ENCODE measurements at places on chromosomes 3 and 15.

DNA sequence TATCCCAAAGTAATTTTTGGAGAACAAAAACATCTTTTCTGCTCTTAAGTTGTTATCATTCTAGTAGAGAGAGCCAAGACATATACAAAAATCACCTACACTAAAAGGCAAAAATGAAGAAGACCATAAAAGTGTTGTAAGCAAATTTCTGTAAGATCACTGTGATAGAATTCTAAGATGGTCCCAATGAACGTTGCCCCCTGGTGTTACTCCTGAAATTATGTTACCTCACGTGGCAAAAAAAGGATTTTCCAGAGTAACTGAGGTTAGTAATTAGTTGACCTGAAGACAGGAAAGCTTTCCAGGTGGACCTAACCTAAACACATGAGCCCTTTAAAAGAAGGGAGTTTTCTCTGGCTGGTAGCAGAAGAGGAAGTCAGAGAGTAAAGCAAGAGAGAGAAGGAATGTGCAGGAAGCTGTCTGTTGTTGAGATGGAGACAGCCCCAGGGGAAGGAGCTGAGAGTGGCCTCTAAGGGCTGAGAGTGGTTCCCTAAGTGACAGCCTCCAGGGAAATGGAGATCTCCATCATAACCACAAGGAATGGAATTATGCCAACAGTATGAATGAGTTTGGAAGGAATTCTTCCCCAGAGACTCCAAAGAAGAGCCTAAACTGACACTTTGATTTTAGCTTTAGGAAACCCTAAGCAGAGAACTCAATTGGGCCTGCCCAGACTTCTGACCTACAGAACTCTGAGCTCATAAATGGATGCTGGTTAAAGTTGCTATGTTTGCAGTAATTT lies 205.9 kb downstream of the CD47 start:
- no peak for DNase-seq

- no peak for DNase-seq
These were observed 1.2 kb upstream of the ITIH4 start for GRCh38 chr3:52831500-52832301.

DNA sequence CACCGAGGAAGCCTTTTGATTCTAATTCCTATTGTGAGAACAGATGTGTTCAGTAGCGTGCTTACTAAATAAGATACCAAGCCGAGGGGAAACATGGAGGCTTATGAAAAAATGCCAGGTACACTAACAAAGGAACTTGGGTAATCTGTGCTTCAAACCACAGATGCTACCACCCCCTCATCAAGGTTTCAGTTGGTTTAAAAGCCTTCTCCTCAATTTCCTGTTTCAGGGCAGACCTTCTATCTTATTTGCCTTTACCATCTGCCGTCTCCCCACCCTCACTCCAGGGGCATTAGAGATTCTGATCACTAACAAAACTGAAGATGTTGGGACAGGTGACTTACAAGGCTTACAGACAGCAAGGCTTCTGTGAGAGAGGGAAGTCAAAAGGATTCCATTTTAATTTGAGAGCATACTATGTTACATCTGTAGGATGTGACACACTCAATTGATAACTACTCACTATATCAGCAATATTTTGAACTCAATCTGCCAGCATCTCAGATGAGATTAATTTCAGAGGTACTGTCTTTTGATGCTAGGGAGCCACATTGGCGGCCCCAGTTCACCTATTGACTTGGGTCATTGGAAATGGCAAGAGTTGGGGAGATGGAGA lies 60.6 kb upstream of the PLCL2 start:
- DNase-seq, result peak; percentile 71

GRCh38 chr3:11810276-11810675 lies 36.4 kb downstream of the TAMM41 start:
- no peak for DNase-seq

- no peak for DNase-seq
These were observed 22.4 kb downstream of the SLMAP start for GRCh38 chr3:57778494-57778893.

DNA sequence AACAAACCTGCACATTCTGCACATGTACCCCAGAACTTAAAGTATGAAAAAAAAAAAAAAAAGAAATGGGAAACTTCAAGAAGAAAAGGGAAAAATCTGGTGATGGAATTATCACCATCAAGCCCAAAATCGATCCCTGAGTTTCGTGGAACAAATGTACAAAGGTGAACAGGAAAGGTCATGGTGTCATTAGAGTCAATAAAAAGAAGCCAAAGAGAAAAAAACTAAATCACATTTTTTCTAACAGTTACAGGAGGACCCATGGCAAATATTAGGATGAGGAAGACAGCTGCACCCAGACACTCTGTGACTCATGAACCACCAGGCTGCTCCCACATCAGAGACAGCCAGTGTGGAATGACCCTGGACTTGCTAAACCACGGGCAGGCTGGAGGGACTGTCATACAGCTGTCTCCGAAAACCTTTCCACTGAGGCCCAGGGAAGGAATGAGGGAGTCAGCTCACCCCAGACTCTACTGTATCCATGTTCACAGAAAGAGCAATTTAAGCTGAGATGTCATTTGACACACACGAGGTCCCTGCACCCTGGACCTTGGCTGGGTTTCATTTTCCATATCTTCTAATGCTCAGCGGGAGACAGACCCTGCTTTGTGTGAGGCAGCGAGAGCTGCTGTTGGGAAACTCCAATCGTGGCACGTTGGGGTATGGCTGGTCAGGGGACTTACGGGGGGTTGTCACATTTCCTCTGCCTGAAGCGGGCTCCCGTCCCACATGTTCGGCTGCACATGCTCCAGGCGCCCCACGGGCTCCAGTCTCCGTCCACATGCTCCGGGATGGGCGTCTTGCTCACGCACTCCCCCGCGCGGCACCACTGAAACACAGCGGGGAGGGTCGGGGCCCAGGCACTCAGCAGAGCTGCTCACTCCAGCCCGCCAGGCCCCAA lies 210.2 kb downstream of the ADAMTS17 start:
- no peak for DNase-seq

DNA sequence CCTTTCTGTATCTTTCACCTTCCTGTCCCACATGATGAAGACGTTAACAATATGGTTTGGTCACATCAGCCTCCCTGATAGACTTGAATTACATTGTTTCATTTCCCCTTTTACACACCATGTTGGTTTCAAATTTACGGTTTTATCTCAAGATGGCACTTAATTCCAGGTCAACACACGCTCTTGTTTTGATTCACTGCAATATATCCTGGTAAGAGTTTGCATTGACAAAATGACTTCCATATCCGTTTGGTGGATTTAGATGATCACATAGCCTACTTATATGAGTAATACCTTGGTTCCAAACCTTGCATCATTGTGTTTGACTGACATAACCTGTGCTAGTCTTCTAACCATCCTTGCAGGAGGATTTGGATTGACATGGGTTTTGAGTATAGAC lies 499.4 kb downstream of the ROBO1 start:
- DNase-seq, result peak; percentile 25

DNA sequence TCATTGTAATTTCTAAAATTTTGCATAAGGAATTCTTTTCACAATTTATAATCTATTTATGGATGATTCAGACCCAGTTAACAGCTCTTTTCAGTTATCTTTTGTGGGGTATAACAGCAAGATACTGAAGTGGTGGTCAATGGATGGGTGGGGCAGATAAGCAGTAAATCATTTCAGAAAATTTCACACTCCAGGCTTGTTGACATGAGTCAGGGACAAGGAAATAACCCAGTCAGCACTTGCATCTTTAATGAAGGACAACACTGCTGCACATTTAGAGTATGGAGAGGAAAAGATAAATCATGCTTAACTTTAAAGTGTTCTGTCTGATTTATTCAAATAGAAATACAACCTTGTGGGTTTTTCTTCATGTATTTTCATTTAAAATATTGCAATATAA lies 181.6 kb downstream of the ROBO1 start:
- no peak for DNase-seq

- DNase-seq, result no peak
These were observed 290.5 kb downstream of the SHOX2 start for GRCh38 chr3:157815739-157816138.

DNA sequence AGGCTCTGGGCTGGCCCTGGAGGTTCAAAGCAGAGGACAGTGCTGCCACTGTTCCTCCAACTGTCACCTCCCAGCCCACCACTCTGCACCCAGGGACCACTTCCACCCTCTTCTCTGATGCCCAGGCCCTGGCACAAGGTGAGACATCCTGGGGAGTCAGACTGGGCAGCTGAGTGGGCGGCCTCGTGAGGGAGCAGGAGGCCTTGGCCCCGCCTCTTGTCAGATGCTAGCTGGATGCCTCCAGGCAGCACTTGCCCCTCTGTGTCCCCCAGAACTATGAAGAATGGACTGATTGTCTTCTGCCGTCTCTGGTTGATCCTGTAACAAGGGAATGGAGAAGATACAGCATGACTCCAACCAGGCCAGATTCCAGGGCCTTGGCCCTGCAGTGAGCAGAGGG lies 191.0 kb upstream of the LINGO1 start:
- DNase-seq, result no peak

DNA sequence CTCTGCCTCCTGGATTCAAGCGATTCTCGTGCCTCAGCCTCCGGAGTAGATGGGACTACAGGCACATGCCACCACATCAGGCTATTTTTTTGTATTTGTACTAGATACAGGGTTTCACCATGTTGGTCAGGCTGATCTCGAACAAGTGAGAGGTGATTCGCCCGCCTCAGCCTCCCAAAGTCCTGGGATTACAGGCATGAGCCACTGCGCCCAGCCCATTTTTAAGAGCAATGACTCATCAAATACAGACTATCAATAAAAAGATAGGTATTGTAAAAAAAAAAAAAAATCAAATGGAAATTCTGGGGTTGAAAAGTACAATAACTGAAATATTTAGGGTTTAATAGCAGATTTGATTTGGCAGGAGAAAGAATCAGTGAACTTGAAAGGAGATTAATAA lies 129.0 kb downstream of the TJP1 start:
- DNase-seq, result no peak

- no peak for DNase-seq
These were observed 7.1 kb downstream of the EIF4E3 start for GRCh38 chr3:71718072-71718471.

GRCh38 chr15:87416591-87417257 lies 839.8 kb downstream of the NTRK3 start:
- no peak for DNase-seq

DNA sequence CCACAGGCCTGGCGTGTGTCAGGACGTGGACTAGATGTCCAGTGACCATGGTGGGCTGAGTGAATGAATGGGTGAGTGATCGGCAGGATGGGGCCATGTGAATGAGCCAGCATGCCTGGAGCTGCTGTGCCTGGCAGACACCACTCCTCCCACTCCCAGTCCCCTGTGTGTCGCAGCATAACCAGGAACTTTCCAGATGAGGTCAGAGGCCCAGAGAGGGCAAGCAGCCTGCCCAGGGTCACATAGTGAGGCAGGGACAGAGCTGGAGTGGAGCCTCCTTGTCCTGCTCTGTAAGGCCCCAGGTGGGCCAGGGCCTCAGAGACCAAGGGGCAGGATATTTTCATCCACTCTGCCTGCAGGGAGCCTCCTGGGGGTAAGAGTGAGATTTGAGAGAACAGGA lies 6.4 kb downstream of the IQSEC1 start:
- DNase-seq, result no peak

DNA sequence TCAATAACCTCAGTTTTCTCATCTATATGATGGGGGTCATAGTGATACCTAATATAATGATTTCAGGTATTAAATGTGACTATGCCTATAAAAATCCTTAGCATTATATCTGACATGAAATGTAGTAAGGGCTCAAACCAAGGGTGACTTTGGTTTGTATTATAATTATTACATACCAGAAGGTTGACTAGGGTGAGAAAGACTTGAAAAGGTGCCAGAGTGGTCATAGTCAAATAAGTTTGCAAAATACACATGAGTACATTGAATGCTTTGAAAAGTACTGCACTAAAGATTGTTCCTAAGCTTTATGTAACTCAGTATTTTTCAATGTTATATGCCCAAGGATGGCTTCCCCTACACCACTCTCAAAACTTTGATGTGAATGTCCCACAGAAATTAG lies 297.2 kb downstream of the ARPP21 start:
- DNase-seq, result no peak

GRCh38 chr3:15404767-15405166 lies 22.6 kb downstream of the METTL6 start:
- no peak for DNase-seq

DNA sequence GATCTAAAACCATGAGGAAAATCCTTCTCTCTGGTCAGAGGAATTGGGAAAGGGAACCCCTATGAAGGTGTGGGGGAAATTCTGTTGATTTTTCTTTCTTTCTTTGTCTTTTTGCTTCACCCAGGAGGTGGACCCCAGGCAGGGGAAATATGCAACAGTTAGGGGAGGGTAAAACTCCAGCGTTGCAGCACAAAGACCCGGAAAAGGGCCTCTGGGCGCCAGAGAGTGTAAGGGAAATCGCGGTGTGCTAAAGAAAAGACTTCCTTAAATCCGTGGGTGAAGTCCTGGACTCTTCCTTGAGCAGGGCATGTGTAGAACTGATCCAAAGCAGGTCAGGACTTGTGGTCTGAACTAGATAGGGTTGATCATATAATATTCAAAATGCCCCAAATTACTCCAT lies 11.1 kb upstream of the TBC1D21 start:
- no peak for DNase-seq

DNA sequence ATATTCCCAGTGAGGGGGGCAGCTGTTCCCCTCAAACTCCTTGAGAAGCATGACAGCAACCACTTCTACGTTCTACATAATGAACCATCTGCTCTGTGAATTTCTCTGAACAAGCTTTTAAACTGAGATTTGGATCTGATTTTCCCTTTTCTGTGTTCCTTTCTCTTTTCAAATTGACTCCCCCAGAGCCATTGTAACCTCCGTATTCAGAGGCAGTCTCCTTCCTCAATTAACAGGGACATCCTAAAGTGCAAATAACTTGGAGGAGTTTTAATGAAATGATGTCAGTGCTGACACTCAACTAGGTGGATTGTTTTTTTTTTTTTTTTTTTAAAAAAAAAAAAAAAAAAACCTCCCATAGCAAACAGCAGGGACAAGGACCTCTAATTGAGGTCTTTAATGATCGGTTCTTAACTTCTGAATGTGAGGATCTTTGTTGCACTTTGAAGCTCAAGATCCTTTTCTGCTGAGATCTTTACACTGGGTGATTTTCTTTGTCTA lies 48.8 kb downstream of the ADAMTS9 start:
- DNase-seq, result no peak

DNA sequence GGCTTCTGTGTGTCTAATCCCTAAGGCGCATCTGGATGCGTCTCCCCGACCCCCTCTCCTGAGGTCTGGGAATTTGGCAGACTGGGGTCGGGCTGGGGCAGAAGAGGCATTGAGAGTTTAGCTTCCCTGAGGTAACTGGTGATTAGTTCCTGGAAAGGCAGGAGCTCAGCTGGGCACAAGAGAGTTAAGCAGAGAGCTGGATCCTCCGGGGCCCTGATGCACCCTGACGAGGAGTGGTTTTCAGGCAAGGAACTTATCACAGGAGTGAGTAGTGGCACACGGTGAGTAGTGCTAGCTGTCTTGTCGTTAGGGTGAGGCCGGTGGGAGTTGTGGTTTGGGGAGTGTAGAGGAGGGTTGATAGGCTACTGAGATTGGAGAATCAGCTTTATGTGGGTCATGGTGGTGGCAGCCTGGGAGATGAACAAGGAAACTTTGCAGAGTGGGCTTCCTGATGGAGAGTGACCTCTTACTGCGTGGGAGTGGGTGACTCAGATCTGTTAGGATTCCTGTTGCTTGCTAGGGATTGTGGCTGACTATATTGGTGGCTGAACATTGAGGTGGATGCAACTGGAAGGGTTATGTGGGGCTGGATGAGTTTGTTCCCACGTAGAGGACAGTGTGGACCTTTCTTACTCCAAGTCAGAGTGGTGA lies 897 bp downstream of the RAD54L2 start:
- DNase-seq, result no peak

Data from GM12878 (cell line).